ENCODE measurements at places on chromosomes 7 and 10.

GRCh38 chr7:114342431-114343179, 72.0 kb upstream of the FOXP2 start:
- DNase-seq, result no peak

DNA sequence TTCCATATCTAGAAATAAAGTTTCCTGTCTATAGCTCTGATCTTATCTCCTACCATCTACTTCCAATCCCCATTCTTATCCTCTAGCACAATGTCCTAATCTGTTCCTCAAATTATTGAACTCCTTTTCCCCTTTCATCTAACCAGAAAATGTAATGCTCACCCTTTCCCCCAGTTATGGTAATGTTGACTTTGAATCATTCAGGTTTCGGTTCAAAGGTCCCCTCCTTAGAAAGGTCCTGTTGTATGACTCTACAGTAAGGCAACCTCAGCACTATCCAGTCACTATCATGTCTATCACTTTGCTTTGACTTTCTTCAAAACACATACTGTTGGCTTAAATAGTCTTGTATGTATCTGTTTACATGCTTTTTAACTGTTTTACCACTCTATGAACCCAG, 264.2 kb upstream of the PCDH15 start:
- no peak for DNase-seq

- DNase-seq, result no peak
Measured at GRCh38 chr7:101900103-101900502, 82.7 kb downstream of the CUX1 start.

- DNase-seq, result no peak
Measured at GRCh38 chr7:50306494-50307367, 2.2 kb downstream of the IKZF1 start.

GRCh38 chr10:129756912-129757901, 206.9 kb downstream of the EBF3 start:
- no peak for DNase-seq

DNA sequence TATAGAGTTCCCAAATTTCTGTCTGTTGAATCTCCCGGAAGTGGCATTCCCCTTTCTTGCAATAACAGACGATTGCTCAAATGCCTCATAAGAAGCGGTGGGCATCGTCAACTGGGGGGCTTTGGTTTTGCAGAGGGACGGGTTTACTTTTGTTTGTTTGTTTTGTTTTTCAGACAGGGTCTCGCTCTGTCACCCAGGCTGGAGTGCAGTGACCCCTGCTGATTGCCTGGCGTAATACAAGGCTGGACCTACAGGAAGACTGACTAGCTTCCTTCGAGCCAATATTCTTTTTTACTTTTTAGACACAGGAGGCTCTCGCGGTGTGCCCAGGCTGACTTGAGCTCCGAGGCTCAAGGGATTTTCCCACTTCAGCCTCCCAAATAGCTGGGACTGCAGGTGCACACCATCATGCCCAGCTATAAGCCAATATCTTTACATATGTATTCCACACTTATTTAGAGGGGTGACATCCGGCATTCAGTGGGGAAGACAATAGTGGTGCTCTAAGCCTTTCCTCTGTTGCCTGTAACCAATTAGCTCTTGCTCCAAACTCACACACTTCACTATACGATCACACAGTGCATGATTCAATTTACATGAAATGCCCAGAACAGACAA, 58.1 kb downstream of the FHIP2A start:
- DNase-seq, result peak; percentile 54

GRCh38 chr7:66505009-66505408, 123.7 kb upstream of the KCTD7 start:
- DNase-seq, result no peak

GRCh38 chr7:138813945-138814344, 15.9 kb upstream of the ATP6V0A4 start:
- no peak for DNase-seq

DNA sequence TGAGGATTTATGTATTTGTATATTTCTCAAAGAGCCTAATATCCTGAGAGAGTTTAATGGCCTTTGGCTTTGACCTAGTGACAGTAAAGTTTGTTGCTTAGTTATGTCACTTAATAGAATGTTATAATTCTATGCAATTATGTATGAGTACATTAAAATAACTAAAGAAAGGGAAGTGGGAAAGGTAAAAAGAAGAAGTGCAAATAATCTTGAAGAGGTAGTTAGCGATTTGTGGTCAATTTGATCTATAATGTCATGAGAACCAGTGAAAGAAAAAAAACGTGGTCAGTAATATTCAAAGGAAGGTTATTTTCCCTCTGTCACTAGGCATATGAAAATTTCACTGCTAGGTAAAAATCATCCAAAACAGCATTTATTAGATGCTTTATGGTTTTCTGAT, 143.4 kb upstream of the LSM8 start:
- DNase-seq, result no peak

DNA sequence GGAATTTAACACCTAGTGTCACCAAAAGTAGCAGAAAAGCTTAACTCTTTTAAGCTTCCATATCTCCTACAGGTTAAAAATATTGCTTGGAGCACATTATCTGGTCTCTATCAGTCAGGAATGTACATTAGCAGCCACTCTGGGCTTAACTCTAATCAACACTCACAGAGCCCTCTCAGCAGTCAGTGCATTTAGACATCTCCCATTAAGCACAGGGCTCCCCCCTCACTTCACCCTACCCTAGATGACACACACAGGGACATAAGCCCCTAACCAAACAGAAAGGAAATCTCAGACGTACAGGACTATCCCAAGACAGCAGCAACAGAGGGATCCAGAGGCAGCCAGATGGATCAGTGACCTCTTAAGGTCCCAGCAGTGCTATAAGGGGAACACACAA, 26.4 kb downstream of the FBXW4 start:
- no peak for DNase-seq

GRCh38 chr10:4391683-4392082, 434.3 kb upstream of the AKR1E2 start:
- DNase-seq, result no peak

DNA sequence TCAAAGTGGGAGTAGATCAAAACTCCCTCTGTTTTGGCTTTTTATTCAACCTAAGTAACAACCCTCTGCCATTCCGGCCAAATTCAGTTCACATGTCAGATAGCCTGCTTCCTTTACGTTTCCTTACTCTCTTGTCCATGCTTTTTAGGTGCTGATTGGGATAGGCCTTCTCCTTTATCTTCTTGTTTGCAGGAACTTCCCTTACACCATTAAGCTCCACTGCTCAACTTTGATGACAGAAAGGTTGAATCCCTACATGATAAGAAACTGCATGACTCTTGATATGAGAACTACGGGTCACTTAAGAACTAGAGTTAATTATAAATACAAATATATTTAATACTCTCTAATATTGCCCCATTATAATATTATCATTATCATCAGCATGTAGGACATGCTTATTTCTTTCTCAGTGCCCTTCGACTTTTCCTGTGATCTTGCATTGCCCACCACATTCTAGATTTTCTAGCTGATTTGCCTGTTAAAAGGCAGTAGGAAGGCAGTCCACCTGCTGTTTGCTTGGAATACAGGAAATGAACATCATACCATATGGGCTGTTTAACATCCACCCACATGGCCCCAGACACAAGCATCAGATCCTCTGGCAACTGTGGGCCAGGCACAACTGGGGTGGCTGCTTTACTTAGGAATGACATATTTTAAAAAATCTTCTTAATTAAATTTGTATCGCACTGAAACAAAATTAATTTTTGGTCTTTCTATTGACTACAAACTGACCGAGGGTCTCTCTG, 59.7 kb upstream of the CCDC6 start:
- DNase-seq, result no peak

GRCh38 chr7:44796034-44796503, 412 bp upstream of the PPIA start:
- no peak for DNase-seq

DNA sequence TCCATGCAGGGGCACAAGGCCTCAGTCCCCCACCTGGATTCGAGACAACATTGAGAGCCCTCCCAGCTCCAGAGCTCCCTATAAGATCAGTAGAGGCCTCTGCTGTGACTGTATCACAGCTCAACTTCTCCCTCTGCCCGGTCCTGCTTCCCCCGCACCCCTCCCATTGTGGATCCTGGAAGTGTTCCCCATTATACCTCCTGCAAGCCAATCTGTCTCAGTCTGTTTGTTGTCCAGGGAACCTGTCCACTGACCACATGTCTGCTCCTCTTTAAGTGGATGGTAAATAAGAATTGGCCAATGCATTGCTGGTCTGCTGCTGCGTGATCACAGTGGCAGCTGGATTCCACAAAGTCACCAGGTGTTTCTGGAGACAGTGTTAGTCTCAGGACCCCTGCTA, 259.7 kb upstream of the HABP2 start:
- no peak for DNase-seq

GRCh38 chr7:2053395-2053794, 179.3 kb downstream of the MAD1L1 start:
- DNase-seq, result no peak

DNA sequence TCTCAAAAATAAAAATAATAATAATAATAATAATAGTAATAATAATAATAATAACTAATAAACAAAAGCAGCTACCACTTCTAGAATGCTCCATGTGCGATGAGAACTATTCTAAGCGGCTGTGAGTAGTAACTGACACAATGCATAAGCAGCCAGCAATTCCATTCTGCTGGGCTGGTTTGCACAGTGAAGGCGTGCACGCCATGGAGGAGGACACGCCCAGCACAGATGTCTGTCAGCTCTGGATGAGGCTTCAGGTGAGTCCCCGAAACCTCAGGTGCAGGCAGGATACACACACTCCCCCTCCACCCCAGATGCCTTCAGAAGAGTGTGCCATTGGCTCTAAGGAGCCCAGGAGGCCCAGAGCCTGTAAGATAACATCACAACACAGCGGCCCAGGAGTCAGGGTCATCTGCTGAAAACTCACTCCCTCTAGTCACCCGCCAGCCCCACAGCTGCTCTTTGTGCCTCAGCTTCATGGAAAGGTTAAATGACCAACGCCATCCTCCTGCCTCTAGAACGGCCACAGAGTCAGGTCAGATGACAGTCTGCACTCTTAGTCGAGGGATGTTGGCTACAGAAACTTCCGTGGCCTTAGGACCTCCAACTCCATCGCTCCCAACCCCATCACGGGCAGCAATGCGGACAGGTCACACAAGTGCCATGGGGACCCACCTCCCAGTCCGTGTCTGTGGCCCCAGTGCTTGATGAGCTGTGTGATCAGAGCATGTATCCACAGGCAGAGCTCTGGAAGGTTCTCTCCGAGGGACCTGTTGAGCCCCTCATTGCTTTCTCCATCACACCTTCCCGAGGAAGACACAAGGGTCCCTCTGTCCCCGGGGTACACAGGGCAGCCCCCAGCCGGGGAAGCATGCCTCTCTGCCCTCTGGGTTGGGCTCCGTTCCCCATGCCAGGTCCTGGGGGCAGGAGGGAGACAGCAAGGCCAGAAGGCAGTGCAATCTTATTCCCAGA, 103.9 kb downstream of the CTBP2 start:
- DNase-seq, result no peak

- DNase-seq, result no peak
Measured at GRCh38 chr7:132228240-132228639, 348.0 kb downstream of the PLXNA4 start.

Data from stimulated activated CD4-positive, alpha-beta T cell treated with anti-CD3 and anti-CD28 coated beads, Interleukin-15, amount 100 ng/mL, for 24 hours (primary cell).